CD4-positive, CD25-positive, alpha-beta regulatory T cell (primary cell): ENCODE measurements at places on chromosomes 3 and 15. TPM values are rescaled to one million over a fixed set of nuclear protein-coding genes. Genes with fewer than 3 reads are reported as not detected.

GRCh38 chr15:94305133-94305532 lies 73.8 kb downstream of the MCTP2 start:
- H3K4me1 ChIP-seq = no peaks in the 10 kb centered on the region
- H3K27ac ChIP-seq = no peak overlapping the region
- peaks cover 4% of the 10 kb centered on the region for H3K36me3 ChIP-seq

- peak overlapping the region; percentile 85 for H3K4me3 ChIP-seq
- H3K36me3 ChIP-seq = no peaks in the 10 kb centered on the region
- DNase-seq = peak; percentile 56
- H3K27me3 ChIP-seq = no peaks in the 10 kb centered on the region
- peaks cover 8% of the 10 kb centered on the region for H3K4me1 ChIP-seq
- H3K27ac ChIP-seq = peak overlapping the region; percentile 75
Observed at GRCh38 chr3:29281344-29282241, 722 bp downstream of the RBMS3 start.

DNA sequence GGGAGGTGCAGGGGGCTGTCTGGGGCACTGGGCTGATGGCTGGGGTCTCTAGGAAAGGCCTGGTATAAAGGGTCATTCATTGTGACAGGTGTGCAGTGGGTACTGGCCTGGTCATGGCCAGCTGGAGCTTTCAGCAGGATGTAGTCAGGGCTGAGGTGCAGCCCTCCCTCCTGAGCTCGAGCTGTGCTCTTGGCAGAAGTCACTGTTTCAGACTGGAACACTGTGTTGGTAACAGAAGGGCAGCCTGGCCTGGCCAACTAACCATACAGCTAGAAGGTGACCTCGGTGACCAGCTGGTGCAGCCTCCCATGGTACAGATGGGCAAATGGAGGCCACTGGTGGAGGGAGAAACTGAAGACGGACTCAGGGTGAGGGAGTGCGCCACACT lies 34.4 kb upstream of the LCTL start:
- no peak overlapping the region for H3K4me3 ChIP-seq
- H3K27ac ChIP-seq = no peak overlapping the region
- no peaks in the 10 kb centered on the region for H3K36me3 ChIP-seq
- no peaks in the 10 kb centered on the region for H3K27me3 ChIP-seq
- no peak for DNase-seq
- H3K4me1 ChIP-seq = no peaks in the 10 kb centered on the region

DNA sequence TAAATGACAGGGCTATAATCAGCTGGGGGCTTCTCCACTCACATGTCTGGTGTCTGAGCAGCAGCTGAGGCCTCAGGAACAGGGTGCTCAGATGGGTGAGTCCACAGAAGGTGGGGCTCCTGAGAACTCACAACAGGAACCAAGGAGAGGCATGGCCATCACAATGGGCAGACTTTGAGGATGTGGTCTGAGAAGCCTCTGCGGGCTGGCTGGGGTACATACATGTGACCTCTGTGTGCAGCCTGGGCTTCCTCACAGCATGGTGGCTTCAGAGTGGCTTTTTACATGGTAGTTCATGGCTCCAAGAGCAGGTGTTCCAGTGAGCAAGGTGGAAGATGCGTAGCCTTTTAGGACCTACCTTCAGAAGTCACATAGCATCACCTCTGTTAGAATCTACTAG lies 58.8 kb downstream of the TRPC1 start:
- H3K27ac ChIP-seq = no peak overlapping the region
- H3K36me3 ChIP-seq = no peaks in the 10 kb centered on the region
- DNase-seq = peak; percentile 2
- no peak overlapping the region for H3K4me3 ChIP-seq
- no peaks in the 10 kb centered on the region for H3K27me3 ChIP-seq

- H3K36me3 ChIP-seq = no peaks in the 10 kb centered on the region
- no peaks in the 10 kb centered on the region for H3K27me3 ChIP-seq
- H3K4me3 ChIP-seq = no peak overlapping the region
- DNase-seq = no peak
- H3K4me1 ChIP-seq = no peaks in the 10 kb centered on the region
Observed at GRCh38 chr3:178439504-178439903, 96.7 kb upstream of the KCNMB2 start.

DNA sequence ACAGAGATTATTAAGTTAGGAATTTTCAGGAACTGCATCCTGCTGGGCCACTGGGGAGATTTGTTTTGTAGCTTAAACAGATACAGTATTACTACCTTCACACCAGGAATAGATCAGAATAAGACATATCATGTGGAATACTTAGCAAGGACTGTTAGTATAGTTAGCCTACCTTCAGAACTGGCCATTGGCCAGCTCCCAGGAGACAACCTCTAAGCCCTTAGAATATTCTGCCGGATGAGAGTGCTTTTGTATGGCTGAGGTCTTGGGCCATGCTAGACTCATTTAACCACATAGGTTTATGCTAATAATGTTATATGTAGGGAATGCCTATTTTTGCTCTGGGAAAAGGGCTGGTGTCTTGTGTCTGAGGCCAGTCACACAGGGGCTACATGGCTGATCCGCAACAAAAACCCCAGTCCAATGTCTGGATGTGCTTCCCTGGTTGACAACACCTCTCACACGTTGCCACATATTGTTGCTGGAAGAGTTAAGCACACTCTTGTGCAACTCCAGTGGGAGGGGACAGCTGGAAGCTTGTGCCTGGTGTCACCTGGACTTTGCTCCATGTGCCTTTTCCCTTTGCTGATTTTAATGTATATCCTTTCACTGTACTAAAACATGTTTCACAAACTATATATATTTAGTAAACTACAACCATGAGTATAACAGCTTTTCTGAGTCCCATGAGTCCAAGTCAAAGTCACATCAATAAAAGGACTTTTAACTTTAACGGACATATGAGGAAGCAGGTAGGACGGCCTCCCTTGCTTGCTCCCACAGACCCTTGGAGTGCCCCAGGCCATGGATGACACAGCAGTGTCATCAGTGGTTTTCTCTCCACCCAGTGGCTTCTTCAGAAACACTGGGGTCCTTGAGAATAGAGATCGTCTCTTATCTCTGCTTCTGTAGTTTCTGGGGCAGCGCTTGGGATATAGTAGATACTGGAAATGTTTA lies 118.0 kb upstream of the C3orf80 start:
- peaks cover 3% of the 10 kb centered on the region for H3K27me3 ChIP-seq
- no peak overlapping the region for H3K4me3 ChIP-seq
- no peak for DNase-seq
- H3K4me1 ChIP-seq = no peaks in the 10 kb centered on the region
- no peaks in the 10 kb centered on the region for H3K36me3 ChIP-seq

DNA sequence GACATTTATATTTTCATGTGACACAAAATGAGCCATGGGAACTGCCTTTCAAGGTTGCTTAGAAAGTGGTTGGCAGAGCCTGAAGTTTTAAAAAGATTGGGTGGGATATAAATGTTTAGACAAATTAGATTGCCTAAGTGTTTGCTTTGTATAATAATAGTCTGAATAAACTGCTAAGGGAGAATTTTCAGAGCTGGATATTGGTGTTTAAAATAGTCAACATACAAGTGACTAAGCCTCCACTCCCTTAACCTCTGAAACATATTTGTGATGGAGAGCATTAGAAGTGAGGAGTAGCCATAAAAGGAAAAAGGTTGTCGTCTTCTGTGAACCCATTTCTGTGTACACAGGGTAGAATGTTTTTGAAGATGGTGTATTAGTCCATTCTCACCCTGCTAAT lies 201.6 kb downstream of the THSD4 start:
- H3K27me3 ChIP-seq = no peaks in the 10 kb centered on the region
- no peak for DNase-seq
- H3K27ac ChIP-seq = no peak overlapping the region
- H3K36me3 ChIP-seq = no peaks in the 10 kb centered on the region
- no peak overlapping the region for H3K4me3 ChIP-seq
- H3K4me1 ChIP-seq = no peaks in the 10 kb centered on the region

- peaks cover 4% of the 10 kb centered on the region for H3K4me1 ChIP-seq
- H3K27me3 ChIP-seq = peaks cover 12% of the 10 kb centered on the region
- H3K36me3 ChIP-seq = no peaks in the 10 kb centered on the region
- DNase-seq = no peak
- no peak overlapping the region for H3K4me3 ChIP-seq
Observed at GRCh38 chr3:152834191-152834775, 648 bp upstream of the P2RY1 start.

CFAP161 gene
- total RNA-seq = 0.49 TPM

SATB1 gene
- 121 TPM for total RNA-seq

IL20RB gene
- total RNA-seq = 2.8 TPM

BCL2A1 gene
- total RNA-seq = 12.9 TPM

ANAPC13 gene
- 21.8 TPM for total RNA-seq
